ENCODE measurements at places on chromosomes 1 and 21.

GRCh38 chr1:234114648-234115307 is 210.3 kb downstream of the SLC35F3 start:
- DNase-seq: no peak

DNA sequence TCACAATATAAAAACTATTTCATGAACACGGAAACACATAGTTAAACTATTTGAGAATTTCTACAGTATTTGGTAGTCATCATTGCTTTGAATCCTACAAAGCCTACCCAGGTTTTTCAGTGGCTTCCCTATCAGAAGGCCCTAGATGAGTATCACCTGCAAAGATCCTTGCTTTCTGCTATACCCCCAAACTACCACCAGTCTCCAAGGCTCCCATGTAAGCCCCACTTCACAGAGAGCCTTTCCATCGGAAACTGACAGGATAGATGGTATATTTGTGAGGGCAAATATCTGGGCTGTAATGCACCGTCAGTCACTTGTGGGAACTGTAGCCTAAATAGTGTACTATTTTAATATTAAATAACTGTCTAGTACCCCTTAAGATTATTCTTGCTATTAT is 674.3 kb downstream of the BRINP3 start:
- DNase-seq: no peak

DNA sequence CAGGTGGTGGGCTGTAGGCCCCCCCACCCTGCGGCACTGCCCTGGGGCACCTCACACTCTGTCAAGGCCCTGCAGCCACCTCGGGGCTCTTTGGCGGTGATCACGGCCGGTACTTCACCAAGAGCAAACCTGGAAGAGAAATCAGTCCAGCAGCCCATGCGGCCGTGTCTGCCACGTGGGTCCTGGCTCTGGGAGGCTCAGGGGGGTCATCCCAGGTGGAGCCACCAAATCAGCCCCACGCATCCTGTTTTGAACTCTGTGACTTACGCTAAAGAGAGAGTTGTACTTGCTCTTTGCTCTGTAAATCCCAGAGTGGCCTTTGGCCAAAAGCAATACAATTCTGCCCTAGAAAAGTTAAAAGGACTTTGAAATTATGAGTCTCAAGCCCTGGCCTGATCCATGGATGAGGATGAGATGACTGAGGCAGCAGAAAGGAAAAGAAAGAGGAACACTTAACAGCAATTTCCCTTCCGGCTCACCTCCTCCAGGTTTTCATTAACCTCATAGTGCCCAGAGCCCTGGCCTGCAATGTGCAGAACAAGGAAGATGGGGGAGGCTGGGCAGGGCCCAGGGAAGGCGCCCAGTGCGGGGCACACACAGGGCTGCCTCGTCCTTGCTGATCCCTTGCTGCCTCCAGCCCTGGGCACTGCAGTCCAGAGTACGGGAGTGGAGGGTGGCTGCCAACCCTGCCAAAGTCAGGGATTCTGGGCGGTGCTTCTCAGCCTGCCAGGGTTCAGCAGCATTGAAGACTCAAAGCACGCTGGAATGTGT is 337.0 kb downstream of the MATN1 start:
- DNase-seq: no peak

DNA sequence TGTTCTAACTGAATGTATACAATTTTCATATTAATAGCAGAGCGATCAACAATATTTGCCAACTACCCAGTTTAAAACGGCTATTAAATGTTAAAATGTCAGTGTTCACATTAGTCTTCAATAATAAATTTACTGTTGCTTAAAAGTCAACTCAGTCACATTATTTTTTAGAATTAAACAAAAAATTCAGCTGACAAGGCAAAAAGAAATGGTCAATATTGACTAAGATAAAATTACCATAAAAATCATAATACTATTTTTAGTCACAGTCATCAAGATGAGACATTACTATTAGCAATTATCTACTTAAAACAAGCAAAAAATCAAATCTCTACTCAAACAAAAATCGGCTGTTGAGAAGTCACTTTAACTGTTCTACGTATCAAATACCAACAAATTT is 1.5 kb downstream of the ANKRD13C start:
- no peak for DNase-seq

GRCh38 chr1:186375929-186376319 is 286 bp downstream of the ODR4 start:
- no peak for DNase-seq

GRCh38 chr1:156245451-156246232 is 2.2 kb downstream of the PAQR6 start:
- DNase-seq: no peak

GRCh38 chr21:31609081-31609480 is 50.4 kb upstream of the SOD1 start:
- no peak for DNase-seq
